ENCODE measurements at places on chromosomes 5 and 9. TPM values are rescaled to one million over a fixed set of nuclear protein-coding genes. Genes with fewer than 3 reads are reported as not detected.

Gene NEURL1B
- polyA plus RNA-seq: 0.44 TPM

Gene DNAJC21
- 3.1 TPM for polyA plus RNA-seq

Gene MYORG
- 2.8 TPM for polyA plus RNA-seq

Gene BARX1
- not detected for polyA plus RNA-seq

Gene SPATA31E1
- polyA plus RNA-seq: not detected

DNA sequence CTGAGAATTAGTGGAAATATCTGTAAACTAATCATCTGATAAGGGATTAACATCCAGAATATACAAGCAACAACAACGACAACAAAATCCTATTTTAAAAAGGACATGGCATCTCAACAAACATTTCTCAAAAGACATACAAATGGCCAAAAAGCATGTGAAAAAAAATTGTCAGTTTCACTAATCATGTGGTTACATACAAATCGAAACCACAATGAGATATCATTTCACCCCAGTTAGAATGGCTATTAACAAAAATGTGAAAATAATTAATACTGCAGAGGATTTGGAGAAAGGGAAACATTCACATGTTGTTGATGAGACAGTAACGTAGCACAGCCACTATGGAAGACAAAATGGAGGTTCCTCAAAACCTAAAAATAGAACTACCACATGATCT is 69.5 kb downstream of the ERP44 start:
- no peak overlapping the region for H3K27ac ChIP-seq
- no peaks in the 10 kb centered on the region for H3K4me1 ChIP-seq
- DNase-seq: no peak
- no peaks in the 10 kb centered on the region for H3K27me3 ChIP-seq
- H3K4me3 ChIP-seq: no peak overlapping the region

DNA sequence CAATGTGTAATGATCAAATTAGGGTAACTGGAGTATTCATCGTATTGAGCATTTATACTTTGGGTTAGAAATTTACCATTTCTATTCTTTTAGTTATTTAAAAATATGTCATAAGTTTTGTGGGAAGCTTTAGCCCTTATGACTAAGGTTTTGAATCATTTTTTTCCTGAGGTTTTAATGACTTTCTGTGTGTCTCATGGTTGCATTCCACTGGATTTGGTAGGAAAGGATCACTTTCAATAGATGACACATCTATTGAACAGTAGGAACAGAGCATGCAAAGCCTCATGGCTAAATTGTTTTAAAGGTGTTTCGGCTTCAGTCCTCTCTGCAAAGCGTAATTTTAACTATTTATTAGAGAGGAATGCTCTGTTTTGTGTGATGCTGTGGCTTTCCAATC is 512.4 kb upstream of the CHD1 start:
- no peak for DNase-seq
- H3K36me3 ChIP-seq: no peaks in the 10 kb centered on the region
- no peak overlapping the region for H3K27ac ChIP-seq
- H3K4me1 ChIP-seq: no peaks in the 10 kb centered on the region

DNA sequence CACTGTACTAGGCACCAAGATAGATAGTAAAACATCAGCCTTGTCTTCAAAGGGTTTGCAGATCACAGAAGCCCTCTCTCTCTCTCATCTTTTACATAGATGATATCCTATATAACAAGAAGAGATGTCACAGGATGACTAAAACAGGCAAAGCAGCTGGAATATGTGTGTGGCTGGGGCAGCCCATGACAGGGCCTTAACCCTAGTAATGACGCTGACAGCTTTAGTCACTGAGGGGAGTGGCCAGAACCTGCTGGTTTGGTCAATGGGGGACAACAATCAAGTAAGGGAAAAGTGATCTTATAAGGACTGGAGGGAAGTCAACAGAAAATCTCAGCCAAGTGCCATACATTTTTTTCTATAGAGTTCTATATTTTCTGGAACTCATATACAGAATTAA is 41.9 kb upstream of the RIC1 start:
- peak overlapping the region; percentile 55 for H3K27ac ChIP-seq
- no peaks in the 10 kb centered on the region for H3K27me3 ChIP-seq
- no peak for DNase-seq
- H3K4me1 ChIP-seq: peaks cover 32% of the 10 kb centered on the region

DNA sequence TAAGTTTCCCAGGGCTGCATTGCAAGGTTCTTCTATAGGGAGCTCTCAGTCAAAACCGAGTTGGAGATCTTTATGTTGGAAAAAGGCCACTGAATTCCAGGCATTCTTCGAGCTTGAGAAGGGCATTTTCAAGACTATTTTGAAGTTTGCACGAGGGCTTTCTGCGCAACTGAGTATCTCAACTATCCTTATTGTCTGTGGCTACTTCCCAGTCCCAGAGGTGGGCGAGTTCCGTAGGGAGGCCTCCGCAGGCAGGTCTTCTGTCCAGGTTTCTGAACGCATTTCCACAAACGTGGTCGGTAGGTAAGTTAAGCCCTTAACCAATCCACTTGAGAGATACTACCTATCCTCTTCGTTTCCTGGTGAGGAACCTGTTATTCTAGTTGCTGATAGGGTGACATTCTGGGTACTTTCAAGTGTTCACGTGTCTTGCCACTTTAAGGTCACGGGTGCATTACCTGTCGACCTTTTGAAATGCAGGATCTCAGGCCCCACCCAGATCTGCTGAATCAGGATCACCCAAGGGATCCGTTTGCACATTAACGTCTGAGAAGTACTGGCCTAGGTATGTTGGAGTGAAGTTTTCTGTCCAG is 51.4 kb upstream of the TJP2 start:
- DNase-seq: peak; percentile 79
- H3K36me3 ChIP-seq: no peaks in the 10 kb centered on the region
- no peaks in the 10 kb centered on the region for H3K27me3 ChIP-seq
- peak overlapping the region; percentile 69 for H3K27ac ChIP-seq
- H3K4me3 ChIP-seq: peak overlapping the region; percentile 75
- peaks cover 21% of the 10 kb centered on the region for H3K4me1 ChIP-seq

GRCh38 chr9:69696802-69697201 is 24.6 kb upstream of the APBA1 start:
- H3K4me1 ChIP-seq: no peaks in the 10 kb centered on the region
- H3K36me3 ChIP-seq: no peaks in the 10 kb centered on the region
- no peak overlapping the region for H3K4me3 ChIP-seq

- H3K27ac ChIP-seq: peak overlapping the region; percentile 83
- H3K4me1 ChIP-seq: peaks cover 23% of the 10 kb centered on the region
- peak overlapping the region; percentile 29 for H3K4me3 ChIP-seq
- H3K27me3 ChIP-seq: no peaks in the 10 kb centered on the region
- H3K36me3 ChIP-seq: no peaks in the 10 kb centered on the region
Observed at GRCh38 chr5:133831491-133832224, 136.8 kb downstream of the C5orf15 start.

- no peak overlapping the region for H3K27ac ChIP-seq
- DNase-seq: peak; percentile 18
- no peaks in the 10 kb centered on the region for H3K27me3 ChIP-seq
- H3K36me3 ChIP-seq: no peaks in the 10 kb centered on the region
- no peak overlapping the region for H3K4me3 ChIP-seq
Observed at GRCh38 chr9:7320139-7320538, 479.4 kb downstream of the DMAC1 start.

DNA sequence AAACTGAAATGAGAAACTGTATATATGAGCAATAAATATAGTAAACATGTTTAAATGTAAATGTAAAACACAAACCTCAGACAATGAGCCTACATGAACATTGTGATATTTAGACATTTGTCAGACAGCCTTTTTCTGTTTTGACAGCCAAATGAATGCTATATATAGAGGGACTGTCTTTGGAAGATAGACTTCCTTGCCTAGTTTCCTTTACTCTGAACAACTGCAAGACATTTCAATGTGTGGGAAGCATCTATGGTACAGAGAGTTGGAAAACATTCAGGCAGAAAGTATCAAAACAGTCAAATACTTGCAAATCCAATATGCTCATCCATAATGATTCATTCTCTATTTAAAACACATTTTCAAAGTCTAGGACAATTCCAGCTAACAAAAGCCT is 31.7 kb upstream of the TUSC1 start:
- no peaks in the 10 kb centered on the region for H3K4me1 ChIP-seq
- H3K36me3 ChIP-seq: no peaks in the 10 kb centered on the region
- no peak overlapping the region for H3K27ac ChIP-seq
- no peak overlapping the region for H3K4me3 ChIP-seq
- DNase-seq: no peak

DNA sequence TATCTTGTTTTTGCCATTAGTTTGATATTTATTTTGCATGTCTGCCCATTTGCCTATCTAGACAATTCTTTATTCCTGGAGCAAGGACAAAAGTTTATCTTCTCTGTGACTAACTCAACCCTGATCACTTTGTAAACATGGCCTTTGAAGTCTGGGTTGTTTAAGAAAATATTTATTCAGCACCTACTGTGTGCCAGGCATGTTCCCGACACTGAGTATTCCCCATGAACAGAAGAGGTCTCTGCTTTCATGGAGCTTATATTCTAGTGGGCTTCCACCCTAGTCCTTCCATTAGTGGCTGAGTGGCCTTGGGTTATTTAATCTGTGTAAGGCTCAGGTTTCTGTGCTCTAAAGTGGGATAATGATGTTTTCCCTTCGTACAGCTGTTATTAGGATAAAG is 49.7 kb downstream of the SEMA6A start:
- H3K27ac ChIP-seq: no peak overlapping the region
- no peaks in the 10 kb centered on the region for H3K4me1 ChIP-seq
- no peak overlapping the region for H3K4me3 ChIP-seq
- H3K27me3 ChIP-seq: peaks cover 8% of the 10 kb centered on the region

DNA sequence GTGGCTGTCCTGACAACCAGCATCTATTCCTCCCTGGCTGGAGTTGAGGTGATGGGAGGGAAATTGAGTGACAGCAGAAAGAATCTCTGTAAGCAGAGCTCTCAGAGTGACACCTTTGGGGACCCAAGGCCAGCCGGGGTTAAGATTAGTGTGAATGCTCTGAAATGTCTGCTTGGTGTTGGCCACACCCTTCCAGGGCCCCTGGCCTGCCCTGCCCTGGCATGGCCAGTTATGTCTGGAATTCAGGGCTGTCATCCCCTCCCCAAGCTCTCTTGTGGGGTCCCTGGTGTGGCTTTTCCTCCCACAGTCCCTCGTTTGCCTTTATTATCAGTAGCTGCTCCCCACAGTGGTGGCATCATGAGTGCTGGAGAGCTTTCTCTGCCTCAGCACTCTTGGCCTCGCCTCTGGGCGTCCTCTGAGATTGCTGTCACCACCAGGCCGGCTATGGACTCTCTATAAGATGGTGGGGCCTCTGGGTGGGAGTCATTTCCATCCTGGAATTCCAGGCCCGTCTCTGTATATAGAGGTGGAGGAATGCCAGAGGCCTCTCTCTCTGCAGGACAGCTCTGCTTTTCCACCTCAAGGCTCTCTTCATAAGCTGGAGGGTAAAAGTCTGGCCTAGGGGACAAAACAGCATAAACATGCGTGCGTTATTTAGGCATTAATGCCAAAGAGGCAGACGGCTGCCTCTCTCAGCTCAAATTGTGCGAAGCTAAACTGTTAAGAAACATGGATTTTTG is 3.6 kb downstream of the TMEM252 start:
- H3K4me3 ChIP-seq: no peak overlapping the region
- H3K27me3 ChIP-seq: no peaks in the 10 kb centered on the region
- H3K36me3 ChIP-seq: no peaks in the 10 kb centered on the region

DNA sequence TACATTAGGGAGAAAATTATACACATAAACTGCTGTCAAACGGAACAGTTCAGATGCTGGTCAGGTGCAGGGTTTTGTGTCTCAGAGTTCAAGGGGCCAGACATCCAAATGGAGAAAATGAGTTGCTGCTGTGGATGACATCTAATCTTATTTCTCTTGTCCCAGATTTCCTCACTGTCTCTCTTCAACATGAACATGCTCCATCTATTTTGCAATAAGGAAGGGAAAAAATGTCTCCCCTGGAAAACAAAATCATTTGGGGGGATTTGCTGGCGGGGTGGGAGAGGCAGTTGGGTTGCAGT is 51.2 kb downstream of the SHB start:
- no peaks in the 10 kb centered on the region for H3K36me3 ChIP-seq
- H3K4me3 ChIP-seq: no peak overlapping the region
- H3K4me1 ChIP-seq: peaks cover 57% of the 10 kb centered on the region
- no peak for DNase-seq
- no peaks in the 10 kb centered on the region for H3K27me3 ChIP-seq

GRCh38 chr5:6430418-6431028 is 18.1 kb upstream of the UBE2QL1 start:
- H3K4me1 ChIP-seq: peaks cover 2% of the 10 kb centered on the region
- no peaks in the 10 kb centered on the region for H3K36me3 ChIP-seq
- no peak overlapping the region for H3K27ac ChIP-seq
- DNase-seq: no peak
- H3K4me3 ChIP-seq: no peak overlapping the region
- peaks cover 5% of the 10 kb centered on the region for H3K27me3 ChIP-seq

- H3K27me3 ChIP-seq: no peaks in the 10 kb centered on the region
- H3K4me1 ChIP-seq: peaks cover 36% of the 10 kb centered on the region
- H3K27ac ChIP-seq: peak overlapping the region; percentile 64
- no peak overlapping the region for H3K4me3 ChIP-seq
- no peaks in the 10 kb centered on the region for H3K36me3 ChIP-seq
- DNase-seq: no peak
Observed at GRCh38 chr5:149211566-149211965, 60.1 kb upstream of the AFAP1L1 start.

Data from endothelial cell of umbilical vein (primary cell).